Lung (tissue), 17 donors: ENCODE measurements at places on chromosomes 4 and X. TPM values are rescaled to one million over a fixed set of nuclear protein-coding genes. Genes with fewer than 3 reads are reported as not detected.

PAPSS1 gene
- total RNA-seq: 71.7 TPM

DNA sequence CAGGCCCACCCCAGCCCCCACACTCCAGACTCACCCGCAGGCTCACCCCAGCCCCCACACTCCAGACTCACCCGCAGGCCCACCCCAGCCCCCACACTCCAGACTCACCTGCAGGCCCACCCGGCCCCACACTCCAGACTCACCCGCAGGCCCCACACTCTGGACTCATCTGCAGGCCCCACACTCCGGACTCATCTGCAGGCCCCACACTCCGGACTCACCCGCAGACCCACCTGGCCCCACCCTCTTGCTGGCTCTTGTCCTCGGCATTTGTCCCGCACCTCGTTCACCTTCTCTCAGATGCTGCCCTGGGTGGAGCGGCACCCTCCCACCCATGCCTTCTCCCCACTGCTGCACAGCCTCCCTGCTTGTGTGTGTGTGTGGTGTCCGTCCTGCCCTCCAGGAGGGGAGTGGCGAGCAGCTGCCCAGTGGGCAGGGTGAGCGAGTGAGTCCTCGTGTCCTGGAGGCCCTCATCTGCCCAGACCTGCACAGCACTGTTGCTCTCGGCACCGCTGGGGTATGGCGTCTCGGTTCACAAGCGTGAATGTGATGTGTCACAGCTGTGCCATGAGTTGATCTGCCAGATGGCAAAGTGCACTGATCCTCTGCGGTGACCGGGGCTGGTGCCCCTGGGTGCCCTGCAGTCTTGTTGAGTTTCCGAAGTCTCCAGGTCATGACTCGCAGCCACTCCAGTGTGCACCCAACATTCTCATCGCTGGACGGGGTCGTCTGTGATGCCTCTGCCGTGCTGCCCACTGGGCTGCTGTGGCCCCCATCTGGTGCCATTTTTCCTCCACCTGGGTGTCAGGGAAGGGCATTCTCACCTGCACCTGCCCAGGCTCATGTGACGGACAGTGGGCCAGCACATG lies 27.7 kb downstream of the MAEA start:
- DNase-seq: no peak
- peaks cover 61% of the 10 kb centered on the region for H3K36me3 ChIP-seq
- H3K27ac ChIP-seq: no peak overlapping the region
- no peaks in the 10 kb centered on the region for H3K27me3 ChIP-seq

MMRN1 gene
- total RNA-seq: 35.3 TPM

GRCh38 chr4:147570616-147571015 lies 46.6 kb upstream of the TMEM184C start:
- no peak for DNase-seq
- H3K27ac ChIP-seq: no peak overlapping the region
- no peak overlapping the region for H3K4me3 ChIP-seq
- H3K4me1 ChIP-seq: no peaks in the 10 kb centered on the region
- H3K27me3 ChIP-seq: no peaks in the 10 kb centered on the region

TMEM31 gene
- total RNA-seq: 0.65 TPM

ZFP42 gene
- total RNA-seq: 0.12 TPM

- H3K36me3 ChIP-seq: no peaks in the 10 kb centered on the region
- peak; percentile 30 for DNase-seq
- no peaks in the 10 kb centered on the region for H3K27me3 ChIP-seq
- peaks cover 3% of the 10 kb centered on the region for H3K4me1 ChIP-seq
These were observed 174.5 kb upstream of the DKK2 start for GRCh38 chr4:107210450-107211239.
